ENCODE measurements at places on chromosomes 7 and 10. TPM values are rescaled to one million over a fixed set of nuclear protein-coding genes. Genes with fewer than 3 reads are reported as not detected.

The IL15RA gene
- polyA plus RNA-seq: 1.8 TPM

The FKBP6 gene
- 0.60 TPM for polyA plus RNA-seq

The KCP gene
- 21.6 TPM for polyA plus RNA-seq

DNA sequence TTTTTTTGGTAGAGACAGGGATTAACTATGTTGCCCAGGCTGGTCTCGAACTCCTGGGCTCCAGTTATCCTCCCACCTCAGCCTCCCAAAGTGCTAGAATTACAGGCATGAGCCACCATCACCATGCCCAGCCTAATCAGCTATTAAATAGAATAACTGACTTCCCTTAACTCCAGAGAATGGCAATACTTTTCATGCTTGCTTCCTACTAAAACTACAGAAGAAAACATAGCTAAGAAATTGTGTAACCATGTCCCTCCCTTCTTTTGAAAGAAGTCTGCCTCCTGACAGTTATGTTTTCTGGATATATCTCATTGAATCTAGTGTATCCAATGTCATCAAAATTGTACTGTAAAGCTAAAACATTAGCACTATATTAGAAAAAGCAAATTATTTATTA is 95.6 kb downstream of the KMT2C start:
- no peak for DNase-seq

DNA sequence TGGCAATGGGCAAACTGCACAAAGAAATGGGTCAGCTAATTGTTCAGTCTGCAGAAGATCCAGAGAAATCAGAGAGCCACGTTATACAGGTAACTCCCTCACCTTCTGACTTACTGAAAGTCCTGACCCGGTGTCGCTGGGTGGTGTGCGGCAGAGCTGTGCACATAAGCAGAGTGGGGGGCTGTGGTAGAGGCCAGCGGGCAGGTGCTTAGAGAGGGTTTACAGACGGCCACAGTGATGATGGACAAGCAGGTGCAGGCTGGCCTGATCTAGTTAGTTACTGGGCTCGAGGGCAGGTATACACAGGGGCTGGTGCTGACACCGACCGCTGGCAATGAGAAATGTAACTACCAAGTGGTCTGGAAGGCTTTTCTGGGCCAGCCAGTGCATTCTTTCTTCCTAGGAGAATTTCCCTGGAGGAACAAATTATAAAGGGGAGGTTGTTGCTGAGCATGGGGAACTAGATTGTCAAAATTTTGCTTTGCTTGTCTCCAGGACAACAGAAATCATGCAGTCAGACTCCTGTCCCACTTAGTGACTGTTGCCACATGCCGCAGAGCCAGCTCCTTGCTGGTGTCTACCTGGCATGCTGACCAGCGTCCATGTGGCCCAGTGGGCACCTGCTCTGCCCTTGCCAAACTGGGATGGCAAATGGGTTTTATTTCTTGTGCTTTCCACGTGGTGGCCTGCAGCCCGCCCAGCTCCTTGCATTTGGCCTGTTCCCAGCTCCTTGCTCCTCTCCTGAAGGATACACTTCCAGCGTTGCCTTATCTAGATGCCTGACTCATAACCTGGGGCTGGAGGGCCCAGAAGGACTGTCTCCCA is 28.8 kb downstream of the DENND10 start:
- DNase-seq: no peak

DNA sequence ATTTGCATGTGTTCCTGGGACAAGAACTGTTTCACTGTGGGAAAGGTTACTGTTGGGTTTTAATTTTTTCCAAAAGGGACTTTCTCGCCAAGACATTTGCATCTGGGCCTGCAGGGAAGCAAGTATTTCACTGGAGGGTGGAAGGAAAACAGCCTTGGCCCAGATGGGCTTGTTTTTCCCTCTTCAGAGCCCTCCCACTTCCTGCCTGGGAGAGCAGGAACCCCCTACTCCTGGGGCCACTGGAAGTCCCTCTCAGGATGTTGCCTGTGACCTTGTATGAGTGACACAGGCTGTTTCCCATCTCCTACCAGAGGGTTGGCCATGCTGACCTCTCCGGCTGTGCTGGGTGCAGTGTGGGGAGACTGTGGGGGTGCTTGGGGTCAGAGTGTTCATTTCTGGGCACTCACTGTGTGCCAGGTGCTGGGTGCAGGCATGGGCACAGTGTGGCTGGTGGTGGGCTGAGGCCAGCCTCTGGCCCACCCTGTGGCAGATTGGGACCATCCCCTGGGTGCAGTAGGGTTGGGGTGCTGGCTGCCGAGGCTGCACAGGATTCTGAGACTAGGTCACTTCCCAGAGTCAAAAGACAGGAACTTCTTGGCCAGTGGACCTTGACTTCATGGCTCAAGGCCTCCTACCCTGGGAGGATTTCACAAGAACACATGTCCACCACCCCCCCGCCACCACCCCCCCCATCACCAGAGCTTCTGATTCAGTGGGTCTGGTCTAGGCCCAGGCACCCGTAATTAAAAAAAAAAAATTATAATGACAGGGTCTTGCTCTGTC is 10.2 kb downstream of the TSPAN15 start:
- no peak for DNase-seq

The CAV1 gene
- 27.3 TPM for polyA plus RNA-seq

All from left kidney (tissue), 8 donors.